ENCODE measurements at places on chromosomes 7 and 10.

- no peak for DNase-seq
Observed at GRCh38 chr7:159306012-159306411, 161.3 kb upstream of the VIPR2 start.

- no peak for DNase-seq
Observed at GRCh38 chr10:133276100-133276434, 601 bp downstream of the ADAM8 start.

GRCh38 chr7:158655931-158656441 lies 48.6 kb downstream of the NCAPG2 start:
- DNase-seq = no peak

- DNase-seq = no peak
Observed at GRCh38 chr10:16948361-16948760, 131.1 kb upstream of the RSU1 start.
